ENCODE measurements at places on chromosomes 12 and 14.

- DNase-seq, result no peak
Observed at GRCh38 chr12:20599757-20600156, 95.4 kb upstream of the SLCO1C1 start.

GRCh38 chr14:101293605-101294004 lies 267.7 kb upstream of the DIO3 start:
- no peak for DNase-seq

GRCh38 chr12:115440438-115440837 lies 756.5 kb upstream of the TBX3 start:
- DNase-seq, result peak; percentile 84

- no peak for DNase-seq
Observed at GRCh38 chr14:87082917-87083316, 910.1 kb downstream of the GALC start.

- no peak for DNase-seq
Observed at GRCh38 chr14:50083467-50084337, 32.7 kb downstream of the VCPKMT start.

DNA sequence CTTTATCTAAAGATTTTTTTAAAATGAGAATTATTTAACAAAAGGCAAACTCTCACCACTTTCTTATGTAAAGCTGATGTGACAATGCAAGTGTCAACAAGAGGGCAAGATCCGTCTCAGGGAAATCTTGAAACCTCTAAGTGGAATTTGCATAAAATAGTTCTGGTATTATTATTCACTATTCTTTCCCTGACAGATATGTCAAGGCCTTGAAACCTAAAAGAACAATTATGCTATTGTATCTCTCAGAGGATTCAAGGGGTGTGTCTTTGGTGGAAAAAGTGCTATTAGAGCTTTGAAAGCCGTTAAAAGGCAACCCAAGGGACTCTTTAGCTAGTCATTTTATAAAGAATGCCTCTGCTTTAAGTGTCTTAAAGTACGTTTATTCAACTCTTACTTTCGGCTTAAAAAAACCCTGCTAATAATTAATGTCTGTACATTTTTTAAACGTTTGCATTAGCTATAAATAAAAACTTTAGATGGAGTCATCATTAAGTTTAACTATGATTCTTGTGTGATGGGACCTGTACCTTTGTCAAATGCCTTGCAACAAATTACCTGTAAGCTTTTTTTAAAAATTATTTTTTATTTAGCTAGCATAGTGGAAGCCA lies 585.5 kb downstream of the VRK1 start:
- DNase-seq, result no peak

DNA sequence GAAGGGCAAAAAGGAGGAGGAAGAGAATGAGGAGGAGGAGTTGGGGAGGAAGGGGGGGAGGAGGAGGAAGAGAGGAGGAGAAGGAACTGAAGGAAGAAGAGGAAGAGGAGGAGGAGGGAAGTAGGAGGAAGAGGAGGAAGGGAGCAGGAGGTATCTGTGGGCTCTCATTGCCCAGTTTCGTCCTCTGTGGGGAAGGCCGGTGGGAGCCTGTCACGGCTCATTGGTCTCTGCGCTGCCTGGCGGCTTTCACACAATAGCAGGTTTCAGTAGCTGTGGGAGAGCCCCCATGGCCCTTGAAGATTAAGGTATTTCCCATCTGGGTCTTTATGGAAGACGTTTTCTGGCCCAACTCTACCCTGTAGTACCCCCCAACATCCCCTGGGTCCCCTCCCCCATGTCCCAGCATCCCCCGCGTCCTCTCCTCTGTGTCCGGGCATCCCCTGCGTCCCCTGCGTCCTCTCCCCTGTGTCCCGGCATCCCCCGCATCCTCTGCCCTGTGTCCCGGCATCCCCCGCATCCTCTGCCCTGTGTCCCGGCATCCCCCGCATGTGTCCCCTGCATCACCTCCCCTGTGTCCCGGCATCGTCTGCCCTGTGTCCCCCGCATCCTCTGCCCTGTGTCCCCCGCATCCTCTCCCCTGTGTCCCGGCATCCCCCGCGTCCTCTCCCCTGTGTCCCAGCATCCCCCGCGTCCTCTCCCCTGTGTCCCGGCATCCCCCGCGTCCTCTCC lies 278.2 kb upstream of the SFSWAP start:
- no peak for DNase-seq

DNA sequence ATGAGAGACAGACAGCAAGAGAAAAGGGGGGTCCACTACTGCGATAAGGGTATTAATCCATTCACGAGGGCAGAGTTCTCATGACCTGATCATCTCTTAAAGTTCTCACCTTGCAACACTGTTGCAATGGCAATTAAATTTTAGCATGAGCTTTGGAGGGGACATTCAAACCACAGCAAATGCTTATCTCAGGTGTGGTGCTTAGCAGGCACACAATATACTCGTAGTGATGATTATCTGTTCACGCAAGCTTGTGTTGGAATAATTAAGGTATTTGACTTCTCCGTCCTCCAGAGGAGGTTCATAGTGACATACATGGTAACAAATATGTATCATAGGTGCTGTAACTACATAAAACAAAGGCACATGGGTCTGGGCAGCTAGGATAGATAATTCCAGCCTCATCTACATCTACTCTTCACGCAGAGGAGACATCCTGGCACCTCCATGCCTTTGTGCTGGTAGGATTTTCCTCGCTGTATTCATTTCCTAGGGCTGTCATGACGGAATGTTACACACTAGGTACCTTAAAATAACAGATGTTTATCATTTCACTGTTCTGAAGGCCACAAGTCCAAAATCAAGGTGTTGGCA lies 221.2 kb downstream of the RBM19 start:
- no peak for DNase-seq

DNA sequence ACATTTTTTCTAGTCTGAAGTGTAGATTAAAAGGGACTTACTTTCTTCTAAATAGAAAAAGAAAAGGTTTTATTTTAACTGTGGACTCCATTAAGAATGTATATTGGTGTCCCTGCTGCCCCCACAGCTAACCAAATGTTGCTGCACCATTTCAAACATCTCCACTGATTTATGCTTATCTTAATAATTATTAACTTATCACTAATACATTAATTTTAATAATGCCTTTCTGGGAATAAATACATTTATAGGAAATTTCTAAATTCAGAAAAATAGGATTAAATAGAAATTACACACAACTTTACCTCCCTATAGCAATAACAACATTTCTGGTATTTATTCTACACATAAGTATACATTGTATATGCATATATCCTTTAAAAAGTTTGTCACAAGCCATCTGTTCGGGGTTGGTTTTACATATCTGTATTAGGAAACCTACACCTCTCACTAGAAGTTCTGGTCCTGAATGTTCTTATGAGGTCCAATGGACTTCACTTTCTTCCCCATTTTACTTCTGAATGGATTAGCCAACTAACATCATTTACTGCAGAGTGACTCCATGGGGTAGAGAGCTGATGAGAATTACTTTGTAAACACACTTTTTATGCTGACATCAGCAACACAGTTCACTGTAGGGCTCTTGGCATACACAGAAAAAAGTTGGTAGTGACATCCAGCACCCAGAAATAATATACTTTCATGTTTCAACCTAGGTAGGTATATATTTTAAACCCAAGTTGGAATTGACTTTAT lies 9.4 kb upstream of the SELPLG start:
- no peak for DNase-seq

DNA sequence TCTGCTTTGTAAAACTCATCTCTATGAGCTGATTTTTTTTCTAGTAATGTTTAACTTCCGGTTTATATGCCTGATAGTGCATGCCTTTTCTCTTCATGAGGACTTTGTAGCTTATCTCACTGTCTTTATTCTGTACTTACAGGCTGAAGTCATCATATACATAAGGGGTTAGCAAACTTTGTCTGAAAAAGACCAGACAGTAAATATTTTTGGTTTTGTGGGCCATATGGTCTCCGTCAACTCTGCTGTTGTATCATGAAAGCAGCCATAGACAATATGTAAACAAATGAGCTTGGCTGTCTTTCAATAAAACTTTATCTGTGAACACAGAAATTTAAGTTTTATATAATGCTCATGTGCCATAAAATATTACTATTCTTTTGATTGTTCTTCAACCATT lies 172.1 kb downstream of the GXYLT1 start:
- no peak for DNase-seq

- DNase-seq, result no peak
Observed at GRCh38 chr14:89616852-89617341, 199.9 kb upstream of the FOXN3 start.

DNA sequence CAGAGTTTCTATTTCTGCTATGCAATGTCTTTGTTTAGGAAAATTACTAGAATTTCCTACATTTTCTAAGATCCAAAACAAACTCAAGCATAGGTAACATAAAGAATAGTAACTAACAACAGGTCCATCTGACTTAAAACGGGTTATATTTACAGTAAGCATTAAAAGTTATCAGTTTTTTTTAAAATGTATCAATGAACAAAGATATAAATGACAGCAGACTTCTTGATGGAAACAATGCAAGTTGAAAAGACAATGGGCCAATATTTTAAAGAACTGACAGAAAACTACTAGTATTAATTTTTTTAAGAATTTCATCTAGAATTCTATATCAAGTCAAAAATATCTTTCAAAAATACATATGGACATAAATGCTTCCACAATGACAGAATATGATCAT lies 367.1 kb upstream of the MGAT4C start:
- DNase-seq, result no peak

- no peak for DNase-seq
Observed at GRCh38 chr14:51889851-51890250, 29.4 kb downstream of the GNG2 start.

DNA sequence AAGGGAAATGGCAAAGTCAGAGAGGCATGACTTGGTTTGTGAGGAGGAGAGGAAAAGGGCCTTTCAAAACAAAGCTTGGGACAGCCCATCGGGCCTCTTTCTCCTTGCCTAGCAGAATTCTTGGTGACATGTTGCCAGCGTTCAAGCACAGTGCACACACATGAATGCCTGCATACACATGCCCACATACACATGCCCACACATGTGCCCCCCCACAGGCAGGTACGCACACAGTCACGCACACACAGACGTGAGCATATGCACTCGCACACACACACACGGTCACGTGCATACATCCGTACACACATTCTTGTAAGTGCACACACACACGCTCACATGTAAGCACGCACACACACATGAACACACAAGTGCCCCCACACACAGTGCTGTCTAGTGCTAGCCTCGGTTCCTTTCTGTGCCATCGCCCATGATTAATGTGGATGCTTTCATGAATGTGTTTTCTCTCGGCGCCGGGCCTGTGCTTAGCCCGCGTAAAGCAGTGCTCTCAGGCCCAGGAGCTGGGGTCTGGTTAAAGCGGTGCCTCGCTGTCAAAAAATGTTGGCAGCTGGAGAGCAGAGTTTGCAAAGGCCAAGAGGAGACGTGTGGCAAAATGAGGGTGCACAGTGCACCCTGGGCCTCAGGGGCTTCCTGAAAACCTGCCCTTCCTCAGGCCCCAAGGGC lies 328.8 kb upstream of the DIO3 start:
- DNase-seq, result no peak

DNA sequence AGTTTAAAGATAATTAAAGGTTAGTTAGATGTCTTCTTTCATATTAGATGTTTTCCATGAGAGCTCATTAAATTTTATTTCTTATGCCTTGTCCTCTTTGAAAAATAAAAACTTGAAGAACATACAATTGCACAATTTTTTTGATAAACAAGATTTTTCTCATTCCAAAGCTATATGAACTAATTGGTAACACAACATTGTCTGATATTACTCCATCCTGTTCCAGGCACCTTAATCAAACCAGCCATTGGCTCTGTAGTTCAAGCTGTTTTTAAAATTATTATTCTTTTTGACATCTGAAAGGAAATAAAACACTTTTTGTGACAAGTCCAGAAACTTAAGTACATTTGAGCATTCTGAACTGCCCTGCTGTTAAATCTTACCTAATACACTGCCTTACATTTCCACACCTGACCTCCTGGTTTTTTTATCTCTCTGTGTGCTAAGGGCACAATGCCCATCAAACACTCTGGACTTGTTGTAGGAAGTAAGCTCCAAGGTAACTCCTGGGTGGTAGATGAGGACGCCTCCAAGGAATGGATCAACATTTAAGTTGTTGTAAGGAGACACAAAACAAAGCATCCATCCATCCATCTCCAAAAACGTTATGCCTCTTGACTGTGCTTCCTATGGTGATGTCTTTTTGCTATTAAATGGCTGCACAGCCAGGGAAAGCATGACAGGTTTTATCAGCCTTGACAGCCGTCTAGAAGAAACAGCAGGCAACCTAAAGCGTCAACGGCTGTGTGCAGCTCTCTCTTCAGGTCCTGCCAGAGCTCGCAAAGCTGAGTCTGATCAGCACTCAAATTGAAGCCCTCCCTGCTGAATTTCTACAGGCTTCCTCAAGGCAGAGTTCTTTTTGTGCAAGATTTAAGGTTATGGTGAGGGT lies 449.9 kb upstream of the FLRT2 start:
- no peak for DNase-seq

- DNase-seq, result no peak
Observed at GRCh38 chr12:93279565-93280412, 97.9 kb upstream of the NUDT4 start.

DNA sequence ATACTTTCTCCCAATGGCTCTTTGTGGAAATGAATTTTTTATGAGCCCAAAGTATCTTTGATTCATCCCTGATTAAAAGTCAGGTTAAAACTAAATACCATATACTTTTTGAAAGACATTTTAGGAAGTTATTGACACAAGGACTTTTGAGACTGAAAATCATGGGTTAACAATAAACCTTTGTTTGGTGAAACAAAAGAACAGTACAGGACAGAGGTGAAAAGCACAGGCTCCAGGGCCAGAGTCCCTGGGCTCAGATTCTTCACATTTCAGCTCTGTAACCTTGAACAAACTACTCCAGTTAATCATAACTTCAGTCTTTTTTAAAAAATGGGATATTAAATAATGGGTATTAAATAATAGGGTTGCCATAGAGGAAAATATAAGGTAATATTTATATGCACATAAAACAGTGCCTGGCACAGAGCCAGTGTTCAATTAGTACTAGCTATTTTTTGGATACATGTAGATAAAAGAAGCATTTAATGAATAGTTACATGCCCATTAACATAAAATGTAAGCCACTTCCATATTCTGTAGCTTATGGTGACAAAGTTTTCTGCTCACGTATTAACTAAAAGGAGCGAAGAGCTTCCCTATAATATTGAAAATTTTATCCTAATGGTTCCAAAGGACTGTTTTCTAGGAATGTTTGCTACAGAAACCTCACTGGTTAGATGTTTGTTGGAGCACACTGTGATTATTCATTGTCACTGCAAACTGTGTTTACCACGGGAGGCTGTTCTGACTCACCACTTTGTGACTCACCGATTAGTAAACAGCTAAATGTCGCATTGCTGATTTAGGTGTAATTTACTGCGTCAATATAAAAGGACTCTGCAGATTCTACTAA lies 255.4 kb downstream of the DAD1 start:
- peak; percentile 87 for DNase-seq

GRCh38 chr12:43428088-43428600 lies 123.9 kb downstream of the ADAMTS20 start:
- DNase-seq, result no peak
